Activated T-helper 1 cell treated with Interleukin-2 at 50 U/mL for 16 hours (primary cell): ENCODE measurements at places on chromosomes 11 and 22.

DNA sequence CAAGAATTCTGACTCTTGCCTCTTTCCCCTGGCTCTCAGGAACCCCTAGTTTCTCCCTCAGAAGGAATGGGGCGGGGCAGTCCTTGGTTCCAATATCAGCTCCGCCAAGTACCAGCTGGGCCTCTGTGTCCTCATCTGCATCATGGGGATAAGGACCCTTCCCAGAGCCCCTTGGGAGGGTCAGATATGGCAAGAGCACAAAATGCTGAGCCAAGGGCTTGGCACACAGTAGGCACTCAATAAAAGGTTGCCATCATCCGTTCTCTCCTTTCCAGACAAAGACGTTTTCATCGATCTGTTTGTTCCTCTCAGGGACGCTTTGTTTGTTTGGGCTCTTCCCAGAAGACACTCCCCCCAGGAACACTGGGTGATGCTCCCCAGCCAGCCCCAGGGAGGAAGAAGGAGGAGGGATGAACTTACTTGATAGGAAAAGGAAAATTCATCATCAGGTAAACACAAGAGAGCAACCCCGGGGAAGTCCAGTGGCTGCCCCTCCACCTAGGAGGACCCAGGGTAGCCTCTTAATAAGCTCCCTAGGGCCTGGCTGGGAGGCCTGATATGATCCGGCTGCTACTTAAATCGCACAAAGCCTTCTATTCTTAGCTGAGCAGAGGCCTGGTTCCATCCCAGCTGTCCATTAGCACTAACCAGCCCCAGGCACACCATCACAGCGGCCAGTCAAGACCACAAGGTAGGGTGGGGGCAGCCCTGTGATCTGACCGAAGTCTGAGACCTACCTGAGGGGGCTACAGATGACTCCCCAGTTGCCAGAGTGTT, 19.6 kb downstream of the GDPD5 start:
- no peak for DNase-seq

- no peak for DNase-seq
Observed at GRCh38 chr11:8649361-8649760, 33.1 kb downstream of the TRIM66 start.

- DNase-seq: peak; percentile 92
Observed at GRCh38 chr22:38755911-38756532, at the start of gene SUN2. Gene SUN2 (minus strand): TSS chr22:38755998. CDS start chr22:38752628, 3,370 bp downstream.

GRCh38 chr11:4611986-4612385, 4.0 kb upstream of the TRIM68 start:
- DNase-seq: no peak
